ENCODE measurements at places on chromosomes 11 and 22.
A peak's percentile ranks its signal among the peaks of the same experiment; 100 is the strongest.

DNA sequence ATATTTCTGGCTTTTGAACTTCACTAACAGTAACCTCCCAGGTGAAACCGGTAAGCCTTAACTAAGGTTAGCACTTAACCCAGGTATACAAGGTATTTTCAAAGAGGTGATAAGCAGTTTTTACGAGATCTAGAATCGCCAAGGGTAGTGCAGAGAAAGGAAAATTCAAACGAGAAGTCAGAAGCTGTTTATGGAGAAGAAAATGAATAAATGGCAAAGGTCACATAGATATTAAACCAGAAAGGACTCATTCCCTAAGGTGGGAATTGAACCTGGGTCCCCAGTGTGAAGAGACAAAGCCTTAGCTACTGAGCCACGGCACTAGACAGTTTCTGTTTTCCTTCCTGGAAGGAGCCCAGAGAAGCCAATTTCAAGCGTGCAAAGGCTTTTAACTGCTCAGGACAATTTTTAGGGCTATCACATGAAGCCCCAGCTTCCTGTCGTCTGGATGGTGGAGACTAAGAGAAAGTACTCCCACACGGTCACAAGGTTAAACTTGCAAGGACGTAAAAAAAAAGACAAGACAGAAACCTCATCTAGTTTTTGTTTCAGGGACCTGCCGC lies 5.7 kb upstream of the C1QTNF6 start:
- DNase-seq = no peak

- peak; percentile 83 for DNase-seq
These were observed 19.5 kb downstream of the RBFOX2 start for GRCh38 chr22:36009085-36009484.

- DNase-seq = peak; percentile 71
These were observed 7.5 kb downstream of the NARS2 start for GRCh38 chr11:78567209-78567608.

DNA sequence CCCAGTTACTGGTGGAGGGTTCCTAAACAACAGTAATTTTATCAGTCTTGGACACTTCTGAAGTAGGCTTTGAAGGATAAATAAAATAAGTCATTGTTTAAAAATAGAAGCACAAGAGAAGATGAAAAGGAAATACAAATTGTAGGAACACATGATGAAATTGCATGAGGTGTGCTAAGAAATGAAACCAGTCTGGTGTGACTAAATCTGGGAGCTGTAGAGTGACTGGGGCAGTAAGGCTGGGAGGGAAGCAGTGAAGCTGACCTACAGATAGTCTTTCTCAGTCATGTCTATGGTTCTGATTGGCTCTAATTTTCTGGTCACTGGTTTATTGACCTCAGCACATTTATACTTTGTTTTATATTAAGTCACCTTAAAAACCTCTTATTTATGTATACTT lies 139.1 kb downstream of the SLC17A6 start:
- peak; percentile 53 for DNase-seq

- DNase-seq = no peak
These were observed 1375.9 kb upstream of the RAG2 start for GRCh38 chr11:37973941-37974340.

GRCh38 chr11:65975771-65976170 lies 14.2 kb downstream of the SART1 start:
- DNase-seq = no peak

GRCh38 chr11:12846786-12847615 lies 162.1 kb upstream of the RASSF10 start:
- no peak for DNase-seq

DNA sequence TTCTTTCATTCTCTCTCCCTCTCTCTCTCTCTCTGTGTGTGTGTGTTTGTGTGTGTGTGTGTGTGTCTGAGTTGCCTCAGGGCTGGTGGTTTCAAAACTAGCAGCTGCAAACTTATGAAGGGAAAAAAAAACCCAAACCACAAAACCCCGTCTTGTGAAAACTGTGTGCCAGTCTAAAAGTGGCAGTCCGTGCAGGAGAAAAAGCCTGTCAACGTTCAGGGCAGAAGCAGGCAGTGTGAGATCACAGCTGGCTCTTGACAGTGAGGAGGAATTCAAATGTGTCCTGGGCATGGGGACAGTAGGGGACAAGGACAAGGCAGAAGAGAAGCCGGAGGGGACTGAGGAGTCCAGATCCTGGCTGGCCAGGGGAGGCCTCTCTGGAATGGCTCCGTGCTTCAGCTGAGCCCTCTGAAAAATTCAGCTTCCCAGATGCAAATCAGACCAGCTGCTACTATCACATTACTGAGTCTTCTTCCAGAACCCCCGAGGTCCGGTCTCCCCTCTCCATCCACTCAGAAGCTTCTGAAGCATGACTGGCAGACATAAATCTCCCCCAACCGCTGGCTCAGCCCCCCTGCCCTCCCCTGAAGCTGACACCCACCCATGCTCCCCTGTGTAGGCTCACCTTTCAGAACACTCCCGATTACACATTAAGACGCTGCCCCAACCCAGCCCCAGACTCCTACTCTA lies 31.9 kb downstream of the FLI1 start:
- peak; percentile 53 for DNase-seq

- no peak for DNase-seq
These were observed 16.4 kb upstream of the OR5AL1 start for GRCh38 chr11:56396047-56396446.

- no peak for DNase-seq
These were observed 172.6 kb downstream of the LARGE1 start for GRCh38 chr22:33747576-33748180.

Data from GM23248 (cell line).